ENCODE measurements at places on chromosomes 5 and 9. TPM values are rescaled to one million over a fixed set of nuclear protein-coding genes. Genes with fewer than 3 reads are reported as not detected.

Gene SELENOP
- 328 TPM for polyA plus RNA-seq

Gene NSG2
- not detected for polyA plus RNA-seq

Gene LCN1
- 0.10 TPM for polyA plus RNA-seq

Gene SLC4A9
- polyA plus RNA-seq: not detected

Gene FCN2
- polyA plus RNA-seq: not detected

Gene THBS4
- polyA plus RNA-seq: 10.2 TPM

Gene GTF2H2C
- polyA plus RNA-seq: 16.2 TPM
